ENCODE measurements at places on chromosomes 3 and 15.

DNA sequence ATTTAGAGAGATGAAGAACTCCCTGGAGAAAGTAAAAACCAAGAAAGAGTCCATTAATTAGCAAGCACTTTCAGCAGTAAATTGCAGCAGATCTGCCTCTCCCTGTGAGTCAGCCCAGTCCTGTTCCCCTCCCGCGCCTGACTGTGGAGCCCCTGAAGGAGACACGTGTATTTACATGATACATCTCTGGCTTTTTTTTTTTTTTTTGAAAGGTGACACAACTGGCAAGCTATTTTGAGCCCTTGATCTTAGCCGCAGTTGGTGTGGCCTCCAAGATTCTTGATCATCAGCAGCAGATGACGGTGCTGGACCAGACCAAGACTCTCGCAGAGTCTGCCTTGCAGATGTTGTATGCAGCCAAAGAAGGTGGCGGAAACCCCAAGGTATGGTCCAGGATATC, 271.8 kb upstream of the TPM1 start:
- no peak for DNase-seq

- no peak for DNase-seq
Observed at GRCh38 chr15:69804786-69805185, 292.9 kb downstream of the TLE3 start.

GRCh38 chr3:62496503-62496902, 123.2 kb upstream of the FEZF2 start:
- no peak for DNase-seq

GRCh38 chr3:160384639-160385318, 14.2 kb downstream of the IFT80 start:
- DNase-seq, result no peak

DNA sequence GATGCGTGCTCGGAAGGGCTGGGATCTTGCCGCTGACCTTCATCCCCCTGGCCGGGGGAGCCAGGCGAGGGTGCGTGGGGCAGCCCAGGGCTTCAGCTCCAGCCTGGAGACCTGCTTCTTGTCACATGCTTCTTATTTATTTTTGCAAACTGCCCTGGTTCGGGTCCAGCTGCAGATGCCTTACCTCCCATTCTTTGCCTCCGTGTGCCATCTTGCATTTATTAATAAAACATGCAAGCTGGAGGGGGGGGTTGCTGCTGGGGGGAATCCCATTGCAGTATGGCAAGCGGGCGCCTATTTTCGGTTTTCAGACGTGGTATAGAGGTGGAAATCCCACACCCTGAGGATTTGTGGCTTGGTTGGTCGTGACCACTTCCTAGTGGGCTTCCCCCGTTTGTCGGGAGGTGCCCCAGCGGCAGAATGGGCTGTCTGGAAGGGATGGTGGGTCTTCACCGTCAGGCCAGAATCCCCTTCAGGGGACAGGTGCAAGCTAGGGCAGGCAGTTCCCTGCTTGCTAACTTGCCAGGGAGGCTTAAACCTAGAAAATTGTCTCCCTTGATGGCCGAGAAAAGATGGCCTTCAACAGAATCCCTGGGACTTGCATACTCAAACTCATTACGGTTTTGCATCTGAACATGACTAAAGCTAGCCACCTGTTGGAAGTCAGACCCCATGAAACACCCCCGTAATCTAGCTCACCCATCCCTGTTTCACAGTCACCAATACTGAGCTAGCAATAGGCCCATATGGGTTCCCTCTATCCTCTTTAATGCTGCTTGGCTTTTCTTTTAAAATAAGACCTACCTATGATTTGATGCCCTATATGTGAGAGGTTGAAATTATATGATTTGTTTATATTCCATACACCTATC, 569 bp downstream of the TMEM266 start:
- DNase-seq, result no peak

- DNase-seq, result no peak
Observed at GRCh38 chr3:99256788-99257187, 355.3 kb upstream of the DCBLD2 start.

DNA sequence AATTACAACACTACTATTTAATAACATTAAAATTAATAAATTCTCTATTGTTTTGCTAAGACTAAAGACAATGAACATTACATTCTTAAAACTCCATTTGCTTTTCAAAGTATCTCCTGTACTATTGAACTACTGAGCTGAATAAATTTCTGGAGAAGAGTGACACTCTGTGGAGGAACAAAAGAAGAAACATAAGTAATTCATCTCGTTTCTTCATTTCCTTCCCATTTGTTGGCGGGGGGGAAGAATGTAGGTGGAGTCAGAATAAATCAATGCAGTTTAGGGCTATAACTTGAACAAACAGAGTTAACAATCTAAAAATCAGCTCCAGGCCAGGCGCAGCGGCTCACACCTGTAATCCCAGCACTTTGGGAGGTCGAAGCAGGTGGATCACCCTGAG, 32.7 kb downstream of the EFHB start:
- no peak for DNase-seq

GRCh38 chr3:144257381-144257780, 285.8 kb downstream of the DIPK2A start:
- no peak for DNase-seq

GRCh38 chr3:150036780-150037179, 66.1 kb upstream of the PFN2 start:
- DNase-seq, result no peak

- DNase-seq, result no peak
Observed at GRCh38 chr3:31853580-31853979, 127.5 kb downstream of the OSBPL10 start.

Data from renal cortex interstitium (tissue), 15 donors.